ENCODE measurements at places on chromosomes 3 and 15.

- no peak for DNase-seq
Measured at GRCh38 chr3:9770276-9770812, 597 bp upstream of the CAMK1 start.

DNA sequence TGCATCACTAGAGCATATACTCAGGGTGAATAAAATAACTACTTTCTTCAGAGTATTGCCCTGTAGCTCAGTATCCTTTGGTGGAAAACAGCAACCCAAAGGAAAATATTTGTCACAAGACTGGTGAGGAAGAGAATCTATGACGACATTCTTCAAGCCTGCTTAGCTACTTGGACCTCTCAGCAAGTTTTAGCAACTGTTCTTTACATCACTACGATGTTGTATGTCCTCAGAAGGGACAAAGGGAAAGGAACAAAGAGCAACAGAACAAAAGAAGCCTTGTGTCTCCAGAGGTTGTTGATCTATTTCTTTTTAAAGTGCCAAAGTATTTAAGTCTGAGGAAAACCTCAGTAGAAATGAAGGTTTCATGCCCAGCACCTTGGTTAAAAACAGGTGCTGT is 746.7 kb downstream of the NAALADL2 start:
- no peak for DNase-seq

- no peak for DNase-seq
Measured at GRCh38 chr3:126891791-126892190, 91.1 kb upstream of the PLXNA1 start.

GRCh38 chr15:88419830-88420229 is 47.4 kb downstream of the MRPL46 start:
- no peak for DNase-seq

GRCh38 chr15:52789601-52790168 is 451 bp downstream of the ONECUT1 start:
- DNase-seq = no peak

GRCh38 chr15:53627279-53627678 is 132.2 kb downstream of the WDR72 start:
- DNase-seq = no peak

DNA sequence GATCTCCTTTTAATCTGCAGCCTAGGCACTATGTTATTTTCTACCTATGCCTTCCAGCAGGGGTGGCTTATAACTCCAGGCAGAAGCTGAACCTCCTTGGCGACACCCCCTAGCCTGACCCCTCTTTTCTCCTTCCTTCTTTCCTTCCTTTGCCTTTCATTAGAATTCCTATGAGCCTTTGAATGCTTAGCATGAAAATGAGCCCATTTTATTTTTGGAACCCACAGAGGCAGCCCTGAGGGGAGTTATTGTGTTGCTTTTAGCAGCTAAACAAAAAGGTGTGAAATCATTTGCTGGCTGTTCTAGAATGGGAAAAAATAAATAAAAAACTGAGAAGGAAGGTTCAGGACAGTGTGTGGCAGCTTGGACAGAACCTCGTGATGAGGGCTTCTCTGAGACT is 164.6 kb upstream of the ICE2 start:
- DNase-seq = no peak
